ENCODE measurements at places on chromosomes 2 and 18.

GRCh38 chr2:98487101-98487805 lies 42.6 kb downstream of the INPP4A start:
- no peak for DNase-seq

DNA sequence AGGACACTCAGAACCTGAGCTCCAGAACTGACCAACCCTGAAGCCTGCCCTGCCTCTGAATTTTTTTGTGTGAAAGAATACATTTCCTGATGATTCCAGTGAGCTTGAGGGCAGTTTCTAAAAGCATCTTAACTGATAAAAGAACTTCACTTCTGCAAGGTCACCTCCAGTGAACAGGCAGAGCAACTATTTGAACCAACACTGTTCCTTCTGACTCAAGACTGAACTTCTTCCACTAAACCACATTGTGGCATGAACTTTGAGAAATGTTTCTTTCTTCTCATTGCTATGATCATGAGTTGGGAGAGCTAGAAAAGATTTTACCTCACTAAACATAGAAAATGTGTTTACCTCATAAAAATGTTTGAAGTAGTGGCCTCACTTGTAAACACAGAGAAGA lies 83.8 kb upstream of the SERTAD2 start:
- DNase-seq = peak; percentile 14

GRCh38 chr2:236217926-236218325 lies 46.3 kb downstream of the ASB18 start:
- no peak for DNase-seq

GRCh38 chr2:163652751-163653150 lies 83.1 kb downstream of the FIGN start:
- no peak for DNase-seq

- no peak for DNase-seq
These were observed 24.0 kb downstream of the CNTNAP5 start for GRCh38 chr2:124049136-124049535.

- no peak for DNase-seq
These were observed 216.3 kb upstream of the ETAA1 start for GRCh38 chr2:67180841-67181240.

GRCh38 chr18:39241534-39241933 lies 1675.9 kb upstream of the CELF4 start:
- no peak for DNase-seq

DNA sequence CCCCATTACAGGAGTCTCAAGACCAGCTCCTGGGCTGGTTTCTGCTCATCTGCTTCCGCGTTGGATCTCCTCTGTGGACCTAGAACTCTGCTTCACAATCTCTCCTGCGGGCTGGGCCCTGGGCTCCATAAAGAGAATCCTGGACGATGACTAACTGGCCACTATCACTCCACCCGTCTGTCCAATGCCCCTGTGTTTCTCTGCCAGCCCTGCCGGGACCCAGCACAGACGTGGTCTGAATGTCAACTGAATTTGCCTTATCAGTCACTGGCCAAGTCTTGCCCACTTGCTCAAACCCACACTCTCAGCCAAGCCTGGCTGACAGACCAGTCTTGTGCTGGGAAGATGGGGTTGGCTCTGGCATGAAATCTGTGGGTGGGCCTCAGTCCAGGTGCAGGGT lies 17.4 kb downstream of the KIF3C start:
- DNase-seq = peak; percentile 81

- DNase-seq = no peak
These were observed 40.4 kb downstream of the CDKL4 start for GRCh38 chr2:39203382-39203781.

DNA sequence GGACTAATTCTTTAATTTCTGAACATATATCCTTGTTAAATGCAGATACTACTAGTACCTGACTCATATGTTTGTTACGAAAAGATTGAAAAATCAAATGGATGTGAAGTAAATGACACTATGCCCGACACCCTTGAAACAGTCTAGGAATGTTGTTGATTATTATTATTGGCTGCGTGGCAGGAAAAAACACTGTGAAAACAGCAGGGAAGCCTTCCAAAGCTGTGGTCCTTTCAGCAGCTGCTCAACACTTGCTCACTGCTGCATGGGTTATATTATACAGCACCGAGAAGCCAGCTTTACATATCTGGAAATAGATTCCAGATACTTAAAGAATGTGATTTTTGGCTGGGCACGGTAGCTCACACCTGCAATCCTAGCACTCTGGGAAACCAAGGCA lies 26.5 kb downstream of the CRYGD start:
- no peak for DNase-seq

DNA sequence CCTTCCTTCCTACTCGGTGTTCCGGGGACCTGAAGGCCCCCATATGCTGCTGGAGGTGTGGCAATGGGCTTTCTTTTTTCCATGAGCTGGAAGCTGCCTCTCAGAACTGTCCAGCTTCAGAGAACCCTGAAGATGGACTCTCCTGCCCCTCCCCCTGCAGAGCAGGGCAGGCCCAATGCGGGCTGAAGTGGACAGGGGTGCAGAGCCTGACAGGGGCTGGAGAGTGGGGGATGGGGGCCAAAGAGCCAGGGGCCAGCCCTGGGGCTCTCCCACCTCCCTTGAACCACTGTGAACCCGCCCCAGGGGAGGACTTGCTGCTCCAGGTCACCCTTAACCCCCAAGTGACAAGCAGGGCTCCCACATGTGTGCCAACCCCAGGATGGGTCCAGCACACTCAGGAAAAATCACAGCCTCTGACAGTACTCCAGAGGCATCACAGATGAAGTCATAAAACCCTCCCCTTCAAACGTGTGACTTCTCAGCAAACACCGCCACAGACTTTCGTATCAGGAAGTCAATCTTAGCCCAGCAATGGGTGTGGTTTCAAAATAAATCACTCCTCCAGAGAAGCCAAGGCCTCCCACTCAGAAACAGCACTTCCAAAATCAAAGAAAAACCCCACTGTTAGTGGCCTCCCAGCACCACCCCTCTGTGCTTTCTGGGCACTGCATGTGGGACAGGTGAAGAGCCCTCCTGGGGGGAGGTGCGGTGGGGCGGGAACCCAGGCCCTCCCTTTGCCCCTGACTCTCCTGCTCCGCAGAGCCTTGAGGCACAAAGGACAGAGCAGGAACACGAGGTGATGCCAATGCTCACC lies 135.8 kb downstream of the HDAC4 start:
- DNase-seq = peak; percentile 78

GRCh38 chr18:286515-287310 lies 18.9 kb upstream of the THOC1 start:
- DNase-seq = peak; percentile 60

- DNase-seq = no peak
These were observed 42.9 kb upstream of the TMEM178A start for GRCh38 chr2:39622860-39623259.

DNA sequence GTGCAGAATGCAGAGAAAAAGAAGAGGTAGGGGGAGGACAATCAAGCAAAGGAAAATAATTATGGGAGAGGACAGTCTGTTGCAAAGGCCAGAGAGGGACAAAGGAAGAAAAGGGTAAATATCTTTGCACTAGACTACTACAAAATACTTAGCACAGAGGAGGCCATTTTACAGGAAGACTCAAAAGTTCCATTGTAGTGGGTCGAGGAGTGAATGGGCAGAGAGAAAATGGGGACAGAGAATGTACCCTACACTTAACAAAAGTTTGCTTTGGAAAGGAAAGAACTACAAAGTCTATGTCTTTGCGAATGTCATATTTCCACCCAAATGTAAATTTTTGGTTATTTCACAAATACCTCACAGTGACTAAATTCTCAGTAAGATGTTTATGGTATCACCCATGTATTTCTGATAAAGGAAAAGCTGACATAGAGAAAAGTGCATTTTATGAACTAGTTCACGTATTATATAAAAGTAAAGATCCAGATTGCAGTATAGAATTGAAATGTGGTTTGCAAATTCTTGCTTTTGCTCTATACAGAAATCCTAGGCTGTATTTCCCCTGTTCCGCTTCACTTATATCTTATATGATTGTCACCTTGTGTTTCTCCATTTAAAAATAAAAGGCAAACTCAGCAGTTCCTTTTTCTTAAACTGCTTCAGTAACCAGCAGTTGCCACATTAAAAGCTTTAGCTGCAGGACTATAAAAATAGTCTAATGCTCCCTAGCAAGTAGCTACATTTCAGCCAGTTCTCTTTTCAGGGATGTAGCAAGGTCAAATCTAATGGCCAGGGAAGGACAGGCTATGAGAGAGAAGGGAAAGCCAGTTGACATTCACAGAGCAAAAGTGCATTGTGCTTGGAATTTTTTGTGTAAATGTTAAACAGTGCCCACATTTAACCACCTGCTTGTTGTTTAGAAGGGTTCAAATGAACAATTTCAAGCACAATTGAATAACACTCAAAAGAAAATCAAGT lies 79.7 kb upstream of the CYTIP start:
- no peak for DNase-seq

DNA sequence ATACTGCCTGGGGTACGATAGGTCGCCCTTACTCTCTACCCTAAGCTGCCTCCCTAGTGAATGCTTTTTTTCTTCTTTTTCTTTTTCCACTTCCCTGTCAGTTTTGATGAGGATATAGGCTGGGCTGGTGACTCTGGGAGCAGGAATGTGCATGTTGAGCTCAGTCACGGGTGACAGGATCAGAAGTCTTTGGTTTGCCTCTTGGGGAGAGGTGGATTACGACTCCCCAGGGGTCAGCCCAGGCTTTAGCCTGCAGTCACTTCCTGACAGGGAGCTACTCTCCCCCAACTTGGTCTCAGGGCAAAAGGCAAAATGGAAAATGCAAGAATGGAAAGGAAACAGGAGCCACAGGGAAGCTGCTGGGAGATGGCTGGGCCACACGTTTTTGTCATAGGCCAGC lies 57.3 kb downstream of the THNSL2 start:
- DNase-seq = no peak

- DNase-seq = no peak
These were observed 184.2 kb downstream of the NEDD4L start for GRCh38 chr18:58228176-58228575.

- DNase-seq = no peak
These were observed 405.2 kb downstream of the NCKAP5 start for GRCh38 chr2:133163111-133163510.

GRCh38 chr2:95401480-95401879 lies 1.0 kb upstream of the FAHD2A start:
- no peak for DNase-seq

GRCh38 chr2:165716091-165716490 lies 78.0 kb downstream of the GALNT3 start:
- DNase-seq = no peak

DNA sequence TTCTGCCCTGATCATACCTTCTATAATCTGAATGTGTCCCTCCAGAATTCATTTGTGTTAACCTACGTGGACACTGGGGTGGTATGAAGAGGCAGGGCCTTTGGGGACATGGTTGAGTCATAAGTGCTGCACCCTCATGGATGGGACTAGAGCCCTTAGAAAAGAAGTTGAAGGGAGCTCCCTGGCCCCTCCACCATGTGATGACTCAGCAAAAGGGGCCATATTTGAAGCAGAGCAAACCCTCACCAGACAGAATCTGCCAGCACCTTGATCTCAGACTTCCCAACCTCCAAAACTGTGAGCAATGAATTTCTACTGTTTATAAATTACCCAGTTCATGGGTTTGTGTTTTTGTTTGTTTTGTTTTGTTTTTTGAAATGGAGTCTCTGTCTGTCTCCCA lies 33.4 kb upstream of the CD207 start:
- no peak for DNase-seq

GRCh38 chr2:127630096-127630863 lies 15.7 kb upstream of the GPR17 start:
- DNase-seq = peak; percentile 72

DNA sequence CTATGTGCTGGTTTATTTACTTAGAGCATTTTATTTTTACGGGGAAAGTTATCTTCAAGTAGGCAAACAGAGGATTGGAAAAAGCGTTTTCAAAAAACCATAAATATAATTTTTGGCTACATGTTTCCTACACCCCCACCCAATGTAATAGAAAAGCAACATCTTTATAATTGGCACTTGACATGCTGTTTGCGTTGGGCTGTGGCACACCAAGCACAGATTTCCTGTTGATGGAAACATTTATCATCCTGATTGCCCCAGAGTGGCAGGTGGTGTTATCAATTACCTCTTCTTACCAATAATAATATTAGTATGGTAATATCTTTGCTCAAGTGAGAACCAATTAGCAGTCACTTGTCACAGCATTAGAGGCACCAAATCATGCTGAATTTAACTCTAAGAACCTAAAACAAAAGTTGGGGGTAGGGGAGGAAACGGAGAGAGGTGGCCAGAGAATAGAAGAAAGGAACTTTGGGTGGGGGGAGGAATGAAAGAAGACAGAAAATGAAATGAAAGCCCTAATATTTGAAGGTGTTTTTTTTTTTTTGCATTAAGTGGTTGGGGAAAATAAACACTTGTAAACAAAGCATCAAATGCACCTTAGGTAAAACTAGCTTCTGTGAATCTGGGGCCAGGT lies 3.8 kb upstream of the SALL3 start:
- no peak for DNase-seq

- DNase-seq = no peak
These were observed 50.3 kb upstream of the ID2 start for GRCh38 chr2:8631465-8632005.

GRCh38 chr2:147137711-147138110 lies 707.1 kb upstream of the ACVR2A start:
- DNase-seq = no peak

- DNase-seq = no peak
These were observed 22.2 kb upstream of the MSTN start for GRCh38 chr2:190084704-190085103.

- no peak for DNase-seq
These were observed 48.5 kb upstream of the CTDP1 start for GRCh38 chr18:79631096-79631507.

- no peak for DNase-seq
These were observed 958.5 kb downstream of the DPP10 start for GRCh38 chr2:115400940-115401339.

GRCh38 chr2:185700883-185701282 lies 37.7 kb upstream of the FSIP2 start:
- DNase-seq = no peak

- DNase-seq = peak; percentile 84
These were observed 20.9 kb upstream of the DNMT3A start for GRCh38 chr2:25362434-25363145.

- DNase-seq = peak; percentile 83
These were observed 157.8 kb downstream of the BCL2 start for GRCh38 chr18:63161761-63162195.

GRCh38 chr2:156331572-156332283 lies 793 bp downstream of the NR4A2 start:
- DNase-seq = peak; percentile 83

DNA sequence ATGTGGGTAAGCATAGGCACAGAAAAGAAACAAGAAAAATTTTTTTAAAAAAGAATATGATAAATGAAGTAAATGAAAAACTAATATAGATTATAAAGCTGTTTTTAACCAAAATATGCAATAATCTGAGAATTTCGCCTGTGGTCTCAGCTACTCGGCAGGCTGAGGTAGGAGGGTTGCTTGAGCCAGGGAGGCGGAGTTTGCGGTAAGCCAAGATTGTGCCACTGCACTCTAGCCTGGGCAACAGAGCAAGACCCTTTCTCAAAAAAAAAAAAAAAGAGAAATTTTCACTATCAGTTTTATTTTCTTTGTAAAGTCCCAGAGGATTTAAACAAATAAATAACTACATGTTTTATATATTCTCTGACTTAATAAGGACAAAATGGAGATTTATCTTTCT lies 47.3 kb downstream of the DHX57 start:
- peak; percentile 24 for DNase-seq

- DNase-seq = no peak
These were observed 38.3 kb downstream of the LRRFIP1 start for GRCh38 chr2:237665713-237666143.

GRCh38 chr2:205747829-205748386 lies 65.6 kb downstream of the NRP2 start:
- no peak for DNase-seq

- peak; percentile 18 for DNase-seq
These were observed 61.3 kb downstream of the PKP4 start for GRCh38 chr2:158518084-158518483.

All from hematopoietic multipotent progenitor cell treated with erythropoietin and hydrocortisone succinate and interleukin-3 and kit ligand, for 4 days (in vitro differentiated cells).